Fibroblast of the aortic adventitia (primary cell): ENCODE measurements at places on chromosomes 2 and 18.

DNA sequence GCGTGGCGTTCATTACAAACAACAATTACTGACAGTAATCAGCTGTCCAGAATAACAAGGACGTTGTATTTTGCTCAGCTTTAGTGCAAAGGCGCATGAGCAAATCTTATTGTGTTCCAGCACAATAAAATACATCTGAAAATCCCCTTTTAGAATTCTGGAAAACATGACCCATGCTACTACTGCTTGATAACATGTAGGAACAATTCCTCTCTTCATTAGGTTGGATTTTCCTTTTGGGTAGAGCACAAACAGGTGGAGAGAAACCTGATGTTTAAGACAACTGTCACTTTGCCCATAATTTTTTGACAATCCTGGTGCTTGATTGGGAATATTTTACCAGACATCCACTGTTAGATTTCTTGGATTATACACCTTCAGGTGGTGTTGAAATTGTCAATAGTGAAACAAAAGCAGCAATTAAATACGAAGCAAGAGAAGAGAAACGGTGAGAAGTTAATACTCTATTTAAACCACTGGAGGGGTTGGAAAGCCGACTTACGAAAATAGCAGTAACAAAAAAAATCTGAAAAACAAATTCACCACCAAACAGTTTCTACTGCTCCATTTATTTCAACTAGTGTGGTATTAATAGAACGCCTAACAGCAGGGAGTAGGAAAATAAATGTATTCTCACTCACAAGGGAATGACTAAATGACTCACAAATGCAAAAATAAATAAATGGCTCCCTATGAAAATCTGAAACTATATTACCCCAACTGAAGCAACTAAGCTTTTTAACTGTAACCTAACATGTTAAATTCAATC, 102.7 kb downstream of the CPO start:
- DNase-seq: peak; percentile 24

DNA sequence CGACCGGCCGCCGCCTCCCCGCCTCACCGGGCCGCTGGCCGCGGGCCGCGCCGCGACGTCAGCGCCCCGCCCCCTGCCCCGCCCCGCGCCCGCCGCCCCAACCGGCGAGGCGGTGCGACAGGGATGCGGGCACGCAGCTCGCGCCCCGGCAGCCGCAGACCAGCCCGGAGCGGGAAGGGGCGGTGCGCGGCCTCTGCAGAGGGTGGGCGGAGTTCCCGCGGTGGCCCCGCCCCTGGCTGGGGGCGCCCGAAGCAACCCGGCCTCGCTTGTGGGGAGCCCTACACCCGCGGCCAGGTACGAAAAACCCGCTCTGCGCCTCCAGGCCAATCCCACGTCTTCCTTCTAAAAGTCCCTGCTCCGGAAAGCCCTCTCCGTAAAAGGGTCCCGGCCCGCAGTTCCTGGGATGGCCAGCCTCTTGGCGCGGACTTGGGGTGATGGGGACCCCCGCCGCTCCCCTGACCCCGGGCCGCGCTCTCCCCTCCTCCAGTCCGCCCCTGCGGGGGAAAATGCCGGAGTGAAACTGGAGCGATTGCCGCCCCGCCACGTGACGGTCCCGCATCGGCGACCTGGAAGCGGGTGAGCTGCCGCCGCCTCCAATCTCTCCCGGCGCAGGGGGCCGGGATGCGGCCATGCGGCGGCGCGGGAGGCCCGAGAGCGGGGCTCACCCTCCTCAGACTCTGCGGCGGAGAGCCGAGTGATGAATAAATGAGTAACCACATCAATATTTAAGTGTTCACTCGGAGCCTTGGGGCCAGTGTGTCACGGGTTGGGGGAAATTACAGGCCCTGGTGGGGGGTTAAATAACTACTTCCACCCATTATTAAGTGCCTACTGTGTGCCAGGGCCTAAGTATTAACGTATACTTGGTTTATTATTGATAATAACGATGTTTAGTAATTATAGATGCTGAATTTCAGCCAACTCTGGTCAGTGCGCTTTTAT, at the start of gene RAB11FIP5:
TSS of gene RAB11FIP5 (minus strand) at position 36 of the 942 bp plus-strand sequence. CDS start 171 bp downstream, outside the sequence.
- peak; percentile 79 for DNase-seq

DNA sequence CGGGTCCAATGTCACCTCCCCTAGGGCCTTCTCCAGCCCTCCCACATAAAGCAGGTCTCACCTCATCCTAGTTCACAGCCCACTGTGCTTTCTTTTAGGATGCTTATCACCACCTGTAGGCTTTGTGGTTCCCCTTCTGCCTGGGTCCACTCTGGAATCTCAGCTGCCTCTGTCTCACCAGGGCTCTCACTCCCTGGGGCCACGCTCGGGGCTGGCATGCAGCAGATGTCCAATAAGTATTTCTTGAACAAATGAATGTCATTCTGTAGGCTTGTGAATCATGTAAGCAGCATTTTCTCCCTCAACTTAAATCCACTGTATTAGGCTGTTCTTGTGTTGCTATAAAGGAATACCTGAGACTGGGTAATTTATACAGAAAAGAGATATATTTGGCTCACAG, 4.3 kb upstream of the SH3BP4 start:
- DNase-seq: no peak

DNA sequence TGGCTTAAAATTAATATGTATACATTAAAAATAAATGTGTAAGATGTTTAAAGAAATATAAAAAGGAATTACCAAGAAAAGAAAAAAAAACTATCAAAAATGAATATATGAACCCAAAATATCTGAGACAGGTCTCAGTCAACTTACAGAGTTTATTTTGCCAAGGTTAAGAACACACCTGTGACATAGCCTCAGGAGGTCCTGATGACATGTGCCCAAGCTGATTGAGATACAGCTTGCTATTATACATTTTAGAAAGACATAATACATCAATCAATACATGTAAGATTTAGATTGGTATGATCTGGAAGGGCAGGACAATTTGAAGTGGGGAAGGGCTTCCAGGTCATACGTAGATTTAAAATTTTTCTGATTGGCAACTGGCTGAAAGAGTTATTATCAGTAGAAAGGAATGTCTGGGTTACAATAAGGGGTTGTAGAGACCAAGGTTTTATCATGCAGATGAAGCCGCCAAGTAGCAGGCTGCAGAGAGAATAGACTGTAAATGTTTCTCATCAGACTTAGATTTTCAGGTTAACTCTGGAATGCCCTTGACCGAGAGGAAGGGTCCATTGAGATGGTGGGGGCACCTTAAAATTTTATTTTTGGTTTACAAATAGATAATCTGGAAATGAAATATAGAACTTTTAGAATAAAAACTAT, 74.7 kb downstream of the EXOC6B start:
- DNase-seq: no peak

DNA sequence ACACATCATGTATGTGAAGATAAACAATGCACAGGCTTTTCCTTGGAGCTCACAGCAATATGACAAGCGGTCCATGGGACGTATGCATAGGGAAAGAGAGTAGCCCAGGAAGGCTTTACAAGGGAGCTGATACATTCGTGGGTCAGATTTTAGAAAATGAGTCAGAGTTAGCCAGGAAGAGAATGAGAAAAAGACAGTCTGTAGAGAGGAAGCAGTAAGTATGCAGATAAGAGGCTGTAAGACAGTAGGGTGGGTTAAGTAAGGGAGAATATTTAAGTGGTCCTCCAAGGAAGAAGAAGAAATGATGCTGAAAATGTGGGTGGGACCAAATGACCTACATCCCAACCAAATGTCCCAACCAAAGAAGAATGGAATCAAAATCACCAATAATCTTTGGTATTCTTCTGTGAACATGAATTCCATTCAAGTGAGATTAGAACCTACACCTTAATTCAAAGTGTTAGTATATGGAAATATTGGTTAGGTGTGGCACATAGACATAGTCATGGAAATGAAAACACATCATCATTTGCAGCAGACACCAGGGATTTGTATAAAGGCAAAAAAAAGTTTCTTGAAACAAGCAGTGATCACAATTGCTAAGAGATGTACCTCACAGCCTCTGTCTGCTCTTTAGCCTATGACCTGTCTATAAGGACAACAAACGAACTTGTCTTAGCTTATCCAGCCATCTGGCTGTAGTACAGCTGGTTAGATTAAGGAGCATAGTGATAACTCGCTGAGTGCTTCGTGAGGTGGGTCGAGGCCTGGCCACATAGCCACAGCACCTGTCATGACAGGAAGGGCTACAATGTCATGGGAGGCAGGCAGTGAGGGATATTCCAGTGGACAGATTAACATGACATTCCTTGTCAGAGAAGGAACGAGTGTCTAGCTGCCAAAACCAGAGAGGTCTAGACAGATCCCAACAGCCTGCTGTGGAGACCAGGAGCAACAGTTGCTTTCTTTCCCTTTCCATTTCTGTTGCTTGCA, 133.6 kb downstream of the ALK start:
- DNase-seq: no peak
